ENCODE measurements at places on chromosomes 6 and 20.

DNA sequence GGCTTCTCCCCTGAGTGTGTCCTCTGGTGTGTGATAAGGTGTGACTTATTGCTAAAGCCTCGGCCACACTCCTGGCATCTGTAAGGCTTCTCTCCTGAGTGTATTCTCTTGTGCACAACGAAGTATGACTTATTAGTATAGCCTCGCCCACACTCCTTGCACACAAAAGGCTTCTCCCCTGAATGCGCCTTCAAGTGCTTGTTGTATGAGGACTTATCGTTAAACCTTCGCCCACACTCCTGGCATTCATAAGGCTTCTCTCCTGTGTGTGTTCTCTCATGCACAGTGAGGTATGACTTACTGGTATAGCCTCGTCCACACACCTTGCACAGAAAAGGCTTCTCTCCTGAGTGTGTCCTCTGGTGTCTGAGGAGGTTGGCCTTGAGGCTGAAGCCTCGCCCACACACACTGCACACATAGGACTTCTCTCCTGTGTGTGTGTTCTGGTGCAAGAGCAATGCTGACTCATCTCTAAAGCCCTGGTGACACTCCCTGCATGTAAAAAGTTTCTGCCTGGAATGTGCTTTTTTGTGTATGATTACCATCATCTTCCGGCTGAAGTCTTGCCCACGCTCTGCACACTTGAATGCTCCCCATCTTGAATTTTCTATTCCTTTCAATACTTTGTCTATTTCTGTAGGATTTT lies 20.4 kb downstream of the ZNF337 start:
- DNase-seq = no peak

DNA sequence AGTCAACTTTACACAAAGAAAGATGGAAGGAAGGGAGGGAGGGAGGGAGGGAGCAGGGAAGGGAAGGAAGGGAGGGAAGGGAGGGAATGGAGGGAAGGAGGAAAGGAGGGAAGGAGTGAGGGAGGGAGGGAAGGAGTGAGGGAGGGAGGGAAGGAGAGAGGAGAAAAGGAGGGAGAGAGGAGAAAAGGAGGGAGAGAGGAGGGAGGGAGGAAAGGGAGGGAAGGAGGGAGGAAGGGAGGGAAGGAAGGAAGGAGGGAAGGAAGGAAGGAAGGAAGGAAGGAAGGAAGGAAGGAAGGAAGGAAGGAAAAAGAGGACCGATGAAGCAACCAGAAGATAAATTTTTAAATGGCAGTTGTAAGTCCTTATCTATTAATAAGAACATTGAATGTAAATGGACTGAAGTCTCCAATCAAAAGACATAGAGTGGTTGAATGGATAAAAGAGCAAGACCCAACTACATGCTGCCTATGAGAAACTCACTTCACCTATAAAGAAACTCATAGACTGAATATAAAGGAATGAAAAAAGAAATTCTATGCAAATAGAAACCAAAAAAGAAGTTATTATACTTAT lies 5.7 kb upstream of the DEFB129 start:
- DNase-seq = no peak

DNA sequence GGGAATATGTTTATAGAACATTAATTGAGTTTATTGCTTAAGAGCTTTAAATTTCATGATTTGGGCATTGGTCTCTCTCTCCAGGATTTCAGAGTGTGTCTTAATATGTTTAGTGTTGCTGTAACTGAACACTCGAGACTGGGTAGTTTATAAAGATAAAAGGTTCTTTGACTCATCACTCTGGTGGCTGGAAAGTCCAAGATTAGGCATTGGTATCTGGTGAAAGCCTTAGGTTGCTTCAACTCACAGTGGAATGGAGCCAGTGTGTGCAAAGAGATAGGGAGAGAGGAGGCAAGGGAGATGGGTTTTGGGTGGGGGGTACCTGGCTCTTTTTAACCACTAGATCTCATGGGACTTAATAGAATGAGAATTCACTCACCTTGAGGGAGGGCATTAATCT lies 35.6 kb upstream of the DTNBP1 start:
- DNase-seq = no peak

DNA sequence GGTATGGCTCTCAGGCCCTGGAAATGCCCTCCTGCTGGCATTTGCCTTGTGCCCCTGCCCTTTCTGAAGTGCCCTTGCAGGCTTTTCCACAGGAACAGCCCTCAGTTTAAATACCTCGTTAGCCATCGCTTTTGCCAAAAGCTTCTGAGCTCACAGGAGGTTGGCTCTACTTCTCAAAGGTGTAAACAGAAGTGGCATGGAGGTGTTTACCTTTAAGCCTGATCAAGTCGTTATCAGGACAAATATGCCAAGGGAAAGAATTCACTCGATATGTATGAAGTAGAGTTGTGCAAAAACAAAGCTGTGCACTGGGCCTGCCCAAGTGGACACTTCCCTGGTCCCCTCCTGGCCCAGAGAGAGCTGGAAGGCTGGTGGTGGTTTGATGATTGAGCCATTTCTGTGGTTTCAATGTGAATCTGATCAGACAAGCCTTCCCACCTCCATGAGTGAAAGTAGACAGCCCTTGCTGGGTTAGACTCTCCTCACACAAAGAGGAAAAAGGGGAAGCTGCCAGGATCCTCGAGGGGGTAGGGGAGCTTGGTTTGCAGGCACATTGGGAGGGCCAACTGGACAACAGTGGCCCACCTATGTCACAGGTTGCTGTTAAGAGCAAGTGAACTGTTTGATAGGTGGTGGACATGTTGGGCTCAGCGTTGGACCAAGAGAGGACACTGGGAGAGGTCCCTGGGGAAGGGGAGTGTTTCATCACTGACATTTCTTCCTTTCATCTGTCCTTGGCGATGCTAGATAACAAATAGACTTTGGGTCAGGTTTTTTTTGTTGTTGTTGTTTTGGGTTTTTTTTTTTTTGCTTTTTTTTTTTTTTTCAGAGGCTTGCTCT lies 98.7 kb downstream of the ZDHHC14 start:
- DNase-seq = no peak

- peak; percentile 61 for DNase-seq
Measured at GRCh38 chr6:75524322-75524972, 30.8 kb upstream of the FILIP1 start.

GRCh38 chr20:63090682-63091571 lies 84.2 kb upstream of the BHLHE23 start:
- no peak for DNase-seq

GRCh38 chr6:137808836-137809315 lies 58.2 kb upstream of the TNFAIP3 start:
- no peak for DNase-seq

DNA sequence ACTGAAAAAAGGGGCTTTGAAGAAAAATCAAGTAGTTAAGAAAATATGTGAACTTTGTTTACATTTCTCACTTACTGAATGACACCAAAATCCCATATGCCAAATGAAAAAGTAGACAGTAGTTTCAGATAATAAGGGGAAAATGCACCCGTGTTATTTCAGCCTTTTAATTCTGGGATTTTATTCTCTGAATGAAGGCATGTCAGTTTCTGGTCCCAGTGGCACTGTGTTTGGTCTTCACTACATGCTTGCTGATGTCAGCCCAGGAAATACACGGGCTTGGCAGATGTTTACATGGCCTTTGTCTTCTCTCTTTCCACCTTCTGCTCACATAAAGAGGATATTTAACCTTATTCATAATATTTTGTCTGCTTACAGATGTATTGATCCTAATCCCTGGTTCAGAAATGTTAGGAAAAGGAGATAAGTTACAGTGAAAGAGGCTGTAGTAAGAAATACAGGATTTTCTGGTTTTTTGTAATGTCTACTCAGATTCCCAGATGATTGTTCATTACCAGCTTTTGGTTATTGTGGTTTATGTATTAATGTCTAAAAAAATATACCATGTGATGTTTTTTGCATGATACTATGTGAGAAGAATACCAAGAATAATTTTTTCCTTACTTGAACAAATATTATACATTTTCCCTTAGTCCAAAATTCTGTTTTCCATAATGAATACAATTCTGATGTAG lies 27.7 kb downstream of the DSE start:
- no peak for DNase-seq

- DNase-seq = no peak
Measured at GRCh38 chr20:53150532-53150931, 178.4 kb downstream of the TSHZ2 start.

DNA sequence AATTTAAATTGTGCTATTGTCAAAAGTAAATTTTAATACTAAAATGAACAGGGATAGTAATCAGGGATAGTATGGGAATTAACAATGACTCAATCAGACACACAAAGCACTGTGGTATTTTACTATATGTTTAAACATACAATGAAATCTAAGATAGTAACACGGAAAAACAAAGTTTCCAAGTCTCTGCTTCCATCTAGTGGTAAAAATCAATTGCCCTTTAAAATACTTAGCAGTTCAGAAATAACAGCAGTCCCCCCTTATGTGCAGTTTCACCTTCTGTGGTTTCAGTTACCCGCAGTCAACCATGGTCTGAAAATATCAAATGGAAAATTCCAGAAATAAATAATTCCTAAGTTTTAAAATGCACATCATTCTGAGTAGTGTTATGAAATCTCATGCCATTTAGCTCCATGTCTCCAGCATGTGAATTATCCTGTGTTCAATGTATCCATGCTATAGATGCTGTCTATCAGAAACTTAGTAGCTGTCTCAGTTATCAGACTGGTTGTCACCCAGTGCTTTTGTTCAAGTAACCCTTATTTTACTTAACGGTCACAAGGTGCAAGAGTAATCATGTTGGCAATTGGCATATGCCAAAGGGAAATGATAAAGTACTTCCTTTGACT lies 58.5 kb downstream of the AHI1 start:
- no peak for DNase-seq

DNA sequence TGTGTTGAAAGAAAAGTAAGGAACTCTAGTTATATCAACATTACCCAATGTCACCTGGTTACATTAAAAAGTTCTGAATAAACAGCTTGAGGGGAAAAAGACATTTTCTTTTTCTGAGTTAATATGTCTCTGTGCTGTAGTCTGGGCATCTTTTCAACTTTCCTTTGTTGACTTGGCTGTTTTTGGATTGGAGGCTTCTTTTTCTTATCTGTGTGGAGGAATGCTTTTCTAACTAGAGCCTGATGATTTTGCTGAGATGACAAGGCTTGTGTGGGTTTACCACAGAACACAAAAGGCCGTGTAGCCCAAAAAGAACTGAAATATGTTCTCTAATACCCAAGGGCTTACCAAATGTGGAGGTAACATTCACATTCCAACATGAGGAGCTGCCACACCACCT lies 161.8 kb downstream of the KCNQ5 start:
- peak; percentile 24 for DNase-seq

GRCh38 chr6:12605888-12606345 lies 110.7 kb upstream of the PHACTR1 start:
- DNase-seq = peak; percentile 30

DNA sequence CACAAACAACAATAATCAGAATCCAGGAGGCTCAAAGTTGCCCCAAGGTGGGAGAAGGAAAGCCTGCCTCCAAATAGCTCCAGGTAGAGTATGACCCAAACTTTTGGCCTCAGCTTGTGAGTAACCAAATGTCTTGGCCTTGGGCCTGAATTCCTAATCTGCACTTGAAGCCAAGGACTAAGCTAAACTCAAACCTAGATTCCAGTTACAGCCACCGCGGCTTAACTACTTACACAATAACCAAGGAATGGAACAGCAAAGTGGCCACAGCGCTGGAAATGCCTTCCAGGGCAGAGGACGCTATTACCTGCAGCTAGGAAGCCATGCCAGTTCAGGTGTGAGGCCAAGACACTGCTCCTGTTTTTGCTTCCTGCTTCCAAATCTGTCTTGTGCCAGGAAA lies 4.6 kb downstream of the NINL start:
- DNase-seq = no peak

GRCh38 chr6:84183430-84183829 lies 44.0 kb downstream of the CEP162 start:
- DNase-seq = no peak

- DNase-seq = peak; percentile 7
Measured at GRCh38 chr6:39929733-39930461, 4.4 kb downstream of the MOCS1 start.

DNA sequence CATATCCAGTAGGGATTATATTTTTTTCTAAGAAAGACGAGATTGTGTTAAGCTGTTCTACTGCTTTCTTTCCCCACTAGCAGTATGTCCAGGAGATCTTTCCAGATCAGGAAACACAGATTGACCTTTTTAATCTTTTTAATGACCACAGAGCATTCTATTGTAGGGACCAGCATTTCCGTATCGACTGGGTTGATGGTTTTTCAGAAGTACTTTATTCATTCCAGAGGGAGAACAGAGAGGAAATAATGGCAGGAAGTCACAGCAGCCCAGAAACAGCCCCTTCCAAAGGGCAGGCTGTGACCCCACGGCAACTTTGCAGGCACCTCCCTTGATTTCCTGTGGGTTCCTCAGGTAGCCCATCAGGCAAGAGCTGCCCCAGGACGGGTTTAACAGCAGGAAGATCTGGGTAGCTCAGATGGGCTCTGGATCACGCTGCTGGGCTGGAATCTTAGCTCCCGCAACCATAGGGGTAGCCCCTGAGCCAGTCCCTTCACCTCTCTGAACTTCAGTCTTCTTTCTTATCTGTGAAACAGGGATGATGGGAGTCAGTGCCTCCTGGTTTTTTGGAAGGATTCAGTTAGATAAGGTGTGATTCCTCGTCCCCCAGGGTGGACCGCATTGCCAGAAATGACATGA lies 23.8 kb upstream of the CHMP4B start:
- no peak for DNase-seq

DNA sequence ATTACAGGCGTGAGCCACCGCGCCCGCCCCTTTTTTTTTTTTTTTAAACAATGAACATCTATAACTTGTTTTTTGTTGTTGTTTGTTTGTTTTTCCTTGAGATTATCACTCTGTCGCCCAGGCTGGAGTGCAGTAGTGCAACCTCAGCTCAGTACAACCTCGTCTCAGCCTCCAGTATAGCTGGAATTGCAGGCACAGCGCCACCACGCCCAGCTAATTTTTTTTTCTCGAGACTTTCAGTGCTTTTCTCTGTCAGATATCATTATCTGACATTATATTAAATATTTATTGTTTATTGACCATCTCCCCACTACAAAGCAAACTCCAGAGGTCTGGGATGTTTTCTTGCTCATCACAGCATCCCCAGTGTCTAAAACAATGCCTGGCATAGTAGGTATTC lies 2.3 kb upstream of the DLK2 start:
- DNase-seq = no peak

- DNase-seq = no peak
Measured at GRCh38 chr6:12064131-12064530, 52.0 kb downstream of the HIVEP1 start.

DNA sequence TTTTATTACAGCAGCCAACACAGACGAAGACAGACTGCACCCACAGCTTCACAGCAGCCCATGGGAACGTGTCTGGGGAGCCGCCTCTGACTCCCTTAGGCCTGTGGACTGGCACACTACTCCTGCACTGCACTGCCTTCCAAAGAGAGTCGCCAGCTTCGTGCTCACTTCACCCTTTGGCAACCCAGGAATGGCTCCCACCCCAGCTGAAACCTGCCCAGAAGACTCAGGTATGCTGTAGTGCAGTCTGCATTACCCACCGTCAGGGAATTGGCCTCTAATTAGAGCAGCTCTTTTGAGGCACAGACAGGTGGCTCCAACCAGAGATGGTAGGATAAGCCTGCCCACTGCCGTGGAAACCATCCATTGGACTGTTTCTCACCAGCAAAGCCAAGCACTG lies 39.9 kb upstream of the FRMD1 start:
- no peak for DNase-seq

GRCh38 chr6:150072201-150072600 lies 3.3 kb upstream of the ULBP3 start:
- no peak for DNase-seq

GRCh38 chr20:48335308-48336050 lies 492.3 kb downstream of the PREX1 start:
- DNase-seq = no peak

- no peak for DNase-seq
Measured at GRCh38 chr6:44496665-44497369, 109.3 kb downstream of the CDC5L start.

Measured in AG09319 (cell line).